HFFc6 (cell line): ENCODE measurements at places on chromosomes 4 and X. TPM values are rescaled to one million over a fixed set of nuclear protein-coding genes. Genes with fewer than 3 reads are reported as not detected.
A peak's percentile ranks its signal among the peaks of the same experiment; 100 is the strongest.

TXK gene
- total RNA-seq, result 0.15 to 0.21 TPM in 2 of 3 replicates, not detected in the other

DNA sequence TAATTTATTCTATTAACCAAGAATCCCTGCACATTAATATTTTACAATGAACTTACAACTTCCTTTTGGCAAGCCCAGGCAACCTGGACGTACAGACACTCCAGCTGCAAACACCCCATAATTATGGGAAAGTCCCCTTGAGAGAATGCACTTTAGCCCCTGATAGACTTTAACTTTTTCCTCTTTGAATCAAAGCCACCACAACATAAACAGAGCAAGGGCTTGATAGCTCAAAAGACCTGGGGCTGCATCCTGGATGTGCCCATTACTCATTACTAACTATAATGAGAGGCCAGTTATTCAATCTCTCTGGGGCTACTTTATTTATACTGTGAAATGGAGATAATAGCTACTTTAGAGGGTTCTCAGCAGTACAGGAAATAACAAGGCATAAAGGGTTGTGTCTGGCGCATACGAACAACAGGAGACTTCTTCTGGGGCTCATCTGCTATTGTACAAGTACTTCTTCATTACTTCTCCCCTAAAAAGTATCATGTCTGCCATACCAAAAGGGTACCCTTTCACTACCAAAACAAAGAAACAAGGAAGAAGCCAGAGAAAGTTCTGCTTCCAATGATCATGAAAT lies 54.9 kb downstream of the CASK start:
- DNase-seq, result no peak

- DNase-seq, result no peak
Measured at GRCh38 chr4:68490826-68491457, 43.7 kb downstream of the TMPRSS11E start.

AFM gene
- not detected in 3 replicates for total RNA-seq

XAGE2 gene
- not detected in 2 replicates for total RNA-seq

DNA sequence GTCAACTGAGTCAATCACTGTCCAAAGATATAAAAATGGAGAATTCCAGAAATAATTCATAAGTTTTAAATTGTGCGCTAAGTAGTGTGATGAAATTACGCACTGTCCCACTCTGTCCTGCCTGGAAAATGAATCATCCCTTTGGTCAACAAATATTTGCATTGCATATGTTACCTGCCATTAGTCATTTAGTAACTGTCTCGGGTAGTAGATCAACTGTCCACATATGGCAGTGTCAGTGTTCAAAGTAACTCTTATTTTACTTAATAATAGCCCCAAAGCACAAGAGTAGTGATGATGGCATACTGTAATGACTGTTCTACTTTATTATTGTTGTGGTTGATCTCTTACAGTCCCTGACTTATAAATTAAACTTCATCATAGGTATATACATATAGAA lies 3.4 kb downstream of the YTHDC1 start:
- DNase-seq, result peak; percentile 6

GRCh38 chr4:10731690-10732089 lies 47.1 kb upstream of the CLNK start:
- no peak for DNase-seq

GRCh38 chrX:139026811-139027210 lies 315.3 kb upstream of the FGF13 start:
- DNase-seq, result no peak
